ENCODE measurements at places on chromosomes 13 and 19.

DNA sequence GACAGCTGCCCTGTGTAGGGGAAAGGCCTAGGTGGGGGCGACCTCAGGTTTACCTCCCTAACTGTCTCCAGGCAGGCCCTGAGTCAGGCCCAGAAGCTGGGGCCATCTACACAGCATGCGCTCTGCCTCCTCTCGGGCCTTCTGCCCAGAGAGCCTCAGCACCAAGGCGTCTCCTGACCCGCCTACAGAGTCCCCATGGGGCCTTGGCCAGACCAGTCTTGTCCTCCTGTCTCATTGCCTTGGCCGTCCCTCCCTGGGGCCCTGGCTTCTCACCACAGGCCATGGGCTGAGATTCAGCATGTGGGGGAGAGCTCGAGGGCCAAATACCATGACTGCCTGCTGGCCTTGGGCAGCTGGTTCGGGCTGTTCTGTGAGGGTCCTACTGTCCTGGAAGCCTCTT lies 59.0 kb downstream of the SMARCA4 start:
- peak; percentile 69 for DNase-seq

DNA sequence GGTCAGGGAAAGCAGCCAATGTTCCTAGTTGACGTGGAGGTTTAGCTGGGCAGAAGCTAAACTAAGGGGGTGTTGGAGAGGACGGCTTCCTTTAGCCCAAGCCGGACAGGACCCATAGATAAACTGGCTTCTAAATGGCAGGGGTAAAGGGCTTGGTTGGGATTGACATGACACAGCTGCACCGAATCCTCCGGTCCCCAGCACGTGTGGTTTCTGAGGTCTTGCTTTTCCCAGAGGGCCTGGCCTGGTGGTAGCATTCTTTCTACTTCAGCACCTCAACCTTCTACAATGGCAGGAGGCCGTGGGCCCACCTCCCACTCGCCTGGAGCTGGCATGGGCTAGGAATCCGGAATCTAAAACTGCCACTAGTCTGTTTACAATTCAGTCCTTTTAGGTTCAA lies 163.0 kb downstream of the FGF9 start:
- DNase-seq: no peak

DNA sequence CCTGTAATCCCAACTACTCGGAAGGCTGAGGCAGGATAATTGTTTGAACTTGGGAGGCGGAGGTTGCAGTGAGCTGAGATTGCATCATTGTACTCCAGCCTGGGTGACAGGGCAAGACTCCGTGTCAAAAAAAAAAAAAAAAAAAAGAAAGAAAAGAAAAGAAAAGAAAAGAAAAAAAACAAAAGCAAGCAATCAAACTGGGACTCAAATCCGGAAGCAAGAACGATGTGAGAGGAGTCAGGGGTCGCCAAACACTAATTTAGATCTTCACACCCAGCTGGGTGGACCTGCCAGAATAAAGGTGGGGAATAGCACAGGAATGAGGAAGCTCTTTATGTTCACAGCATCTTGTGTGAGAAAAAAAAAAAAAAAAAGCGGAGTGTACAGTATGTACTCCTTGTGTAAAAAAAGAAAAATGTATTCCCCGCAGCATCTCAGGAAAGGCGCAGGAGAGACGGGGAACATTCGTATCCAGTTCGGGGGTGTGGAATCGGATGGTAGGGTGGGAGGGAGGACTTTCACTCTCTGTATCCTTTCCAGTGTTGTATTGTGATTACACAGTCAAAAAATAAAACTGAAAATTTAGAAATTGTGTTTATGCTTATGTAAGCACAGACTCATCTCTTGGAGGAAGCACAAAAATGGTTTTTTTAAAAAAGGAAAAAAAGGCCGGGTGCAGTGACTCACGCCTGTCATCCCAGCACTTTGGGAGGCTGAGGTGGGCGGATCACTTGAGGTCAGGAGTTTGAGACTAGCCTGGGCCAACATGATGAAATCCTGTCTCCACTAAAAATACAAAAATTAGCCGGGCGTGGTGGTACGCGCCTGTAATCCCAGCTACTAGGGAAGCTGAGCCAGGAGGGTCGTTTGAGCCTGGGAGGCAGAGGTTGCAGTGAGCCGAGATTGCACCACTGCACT lies 7.6 kb downstream of the DNAJB1 start:
- peak; percentile 69 for DNase-seq

- DNase-seq: no peak
Observed at GRCh38 chr13:75514080-75514995, 23.3 kb downstream of the COMMD6 start.

GRCh38 chr19:1279782-1280341 lies 4.5 kb downstream of the FAM174C start:
- peak; percentile 88 for DNase-seq

DNA sequence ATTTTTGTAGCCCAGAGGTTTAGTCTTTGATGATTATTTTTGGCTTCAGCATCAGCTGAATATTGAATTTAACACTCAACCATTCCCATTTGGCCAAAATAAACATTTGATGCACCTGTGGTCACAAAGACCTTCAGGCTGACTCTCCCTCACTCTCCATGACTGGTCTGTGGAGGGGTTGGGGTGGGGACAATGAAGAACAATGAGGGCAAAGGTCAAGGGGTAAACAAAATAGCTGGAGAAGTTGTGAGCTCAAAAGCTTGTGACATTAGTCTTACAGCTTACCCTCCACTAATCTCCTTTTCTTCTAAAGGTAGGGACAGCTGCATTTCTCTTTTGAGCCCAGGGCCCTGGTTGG lies 86.9 kb downstream of the SLC15A1 start:
- DNase-seq: no peak

DNA sequence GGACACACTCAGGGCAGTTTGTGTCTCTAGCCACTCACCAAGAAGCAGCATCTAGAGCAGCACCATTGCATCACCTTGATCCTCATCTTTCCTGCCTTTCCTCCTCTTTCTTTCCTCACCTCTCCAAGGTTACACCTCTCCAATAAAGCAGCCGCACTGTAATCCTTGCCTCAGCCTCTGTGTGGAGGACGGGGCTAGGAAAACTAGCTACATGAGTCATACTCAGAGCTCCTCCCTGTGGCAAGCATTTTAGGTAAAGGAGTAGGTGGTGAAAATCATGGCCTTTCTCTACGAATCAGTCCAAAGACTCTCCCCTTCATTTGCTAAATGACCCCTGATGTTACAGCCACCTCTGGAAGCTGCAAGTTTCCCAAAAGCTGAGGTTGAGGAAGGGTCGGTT lies 108.9 kb downstream of the DNAJC15 start:
- no peak for DNase-seq

DNA sequence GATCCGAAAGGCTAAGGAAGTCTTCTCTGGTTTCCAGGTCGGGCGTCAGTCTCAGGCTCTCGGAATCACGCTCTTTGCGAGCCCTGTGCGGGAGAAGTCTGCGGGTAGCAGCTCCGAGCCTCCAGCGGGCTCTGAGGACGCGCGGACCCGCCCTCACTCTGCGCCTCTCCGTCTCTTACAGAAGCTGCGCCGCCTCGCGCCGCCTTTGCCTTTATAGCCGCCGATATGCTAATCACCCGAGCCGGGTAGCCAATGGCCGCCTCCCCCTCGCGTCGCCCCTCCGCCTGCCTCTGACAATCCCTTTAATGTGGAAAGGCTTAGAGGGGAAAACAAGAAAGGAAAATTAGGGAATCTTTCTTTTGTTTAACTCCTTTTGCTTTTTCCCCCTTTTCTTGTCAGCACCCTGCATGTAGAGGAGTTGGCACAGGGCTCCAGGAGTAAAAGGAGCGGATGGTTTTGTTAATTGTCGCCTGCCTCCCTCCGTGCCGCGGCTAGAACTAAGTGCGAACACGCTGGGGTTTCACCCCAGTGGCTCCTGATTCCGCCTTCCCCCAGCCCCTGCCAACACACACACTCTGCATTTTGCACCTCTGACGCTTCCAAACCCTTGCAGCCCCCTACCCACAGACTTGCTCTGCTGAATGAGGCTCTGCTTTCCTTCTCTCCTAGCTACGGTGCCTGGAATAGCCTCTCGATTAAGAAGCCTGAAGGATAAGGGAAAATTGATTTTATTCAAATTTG lies at the start of gene PCDH8:
Gene PCDH8 (minus strand): TSS at position 186 of the 741 bp plus-strand sequence. CDS start 204 bp downstream, outside the sequence.
- peak; percentile 47 for DNase-seq

- DNase-seq: no peak
Observed at GRCh38 chr13:91112201-91112923, 235.1 kb upstream of the MIR17HG start.

DNA sequence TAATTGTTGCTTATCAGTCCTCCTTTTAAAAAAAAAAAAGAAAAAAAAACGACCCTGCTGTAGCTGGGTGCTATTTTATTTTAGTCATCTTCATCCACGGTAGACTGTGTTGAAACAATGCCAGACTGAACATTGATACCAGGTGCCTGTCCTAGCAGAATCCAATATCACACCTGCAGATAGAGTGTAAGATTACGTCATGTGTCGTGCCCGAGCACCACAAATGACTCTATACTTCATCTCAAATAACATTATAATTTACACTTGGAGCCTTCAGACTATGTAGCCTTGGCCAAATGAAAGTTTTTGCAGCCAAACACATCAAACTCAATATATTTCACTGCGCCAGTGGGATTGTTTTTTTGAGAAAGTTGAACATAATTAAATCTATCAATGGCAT lies 410.6 kb downstream of the FGF9 start:
- no peak for DNase-seq

DNA sequence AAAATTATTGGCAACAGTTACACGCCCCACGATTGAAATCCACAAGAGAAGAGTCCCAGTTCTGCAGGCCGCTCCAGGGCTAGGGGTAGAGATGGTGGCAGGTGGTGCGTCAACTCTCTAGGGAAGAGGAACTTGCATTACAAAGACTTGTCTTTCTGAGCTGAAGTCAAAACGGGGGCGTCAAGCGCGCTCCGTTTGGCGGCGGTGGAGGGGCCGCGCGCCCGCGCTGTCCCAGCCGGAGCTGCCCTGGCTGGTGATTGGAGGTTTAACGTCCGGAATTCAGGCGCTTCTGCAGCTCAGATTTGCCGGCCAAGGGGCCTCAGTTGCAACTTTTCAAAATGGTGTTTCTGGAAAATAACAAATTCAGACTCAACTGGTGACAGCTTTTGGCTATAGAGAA lies 38.9 kb downstream of the SOX1 start:
- DNase-seq: no peak

- DNase-seq: no peak
Observed at GRCh38 chr13:61036715-61037114, 378.9 kb downstream of the PCDH20 start.

DNA sequence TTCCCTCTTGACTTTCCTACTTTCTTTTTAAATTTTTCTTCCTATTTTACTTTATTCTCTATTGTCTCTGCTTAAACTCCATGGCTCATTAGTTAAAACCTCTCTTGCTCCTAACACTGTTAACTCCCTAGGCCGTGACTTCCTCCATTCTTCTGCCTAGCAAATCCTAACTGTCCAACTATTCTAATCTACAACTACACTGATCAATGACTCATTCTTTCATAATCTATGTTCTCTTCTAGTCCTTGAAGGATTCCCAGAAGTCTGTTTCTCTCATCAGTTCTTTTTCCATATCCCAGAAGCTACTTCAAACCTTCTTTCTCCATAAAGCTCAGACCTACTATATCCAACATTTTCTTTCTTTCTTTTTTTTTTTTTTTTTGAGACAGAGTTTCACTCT lies 66.9 kb downstream of the MICU2 start:
- DNase-seq: no peak

GRCh38 chr13:84238381-84238780 lies 356.1 kb upstream of the SLITRK1 start:
- no peak for DNase-seq

GRCh38 chr13:26562512-26562890 lies 5.0 kb downstream of the WASF3 start:
- no peak for DNase-seq

- no peak for DNase-seq
Observed at GRCh38 chr19:18428173-18428786, 9.1 kb downstream of the SSBP4 start.

DNA sequence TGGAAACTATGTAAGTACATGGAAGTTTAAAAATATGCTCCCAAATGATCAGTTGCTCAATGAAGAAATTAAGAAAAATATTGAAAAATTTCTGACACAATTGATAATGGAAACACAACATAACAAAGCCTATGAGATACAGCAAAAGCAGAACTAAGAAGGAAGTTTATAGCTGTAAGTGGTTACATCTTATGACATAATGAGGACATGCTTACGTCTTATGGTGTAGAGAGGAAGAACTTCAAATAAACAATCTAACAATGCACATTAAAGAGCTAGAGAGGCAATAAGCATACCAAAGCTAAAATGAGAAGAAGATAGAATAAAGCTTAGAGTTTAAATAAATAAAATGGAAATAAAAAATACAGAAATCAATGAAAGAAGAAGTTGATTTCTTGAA lies 50.0 kb upstream of the CEACAM21 start:
- DNase-seq: no peak

GRCh38 chr13:40399756-40400155 lies 266.7 kb downstream of the FOXO1 start:
- DNase-seq: no peak

DNA sequence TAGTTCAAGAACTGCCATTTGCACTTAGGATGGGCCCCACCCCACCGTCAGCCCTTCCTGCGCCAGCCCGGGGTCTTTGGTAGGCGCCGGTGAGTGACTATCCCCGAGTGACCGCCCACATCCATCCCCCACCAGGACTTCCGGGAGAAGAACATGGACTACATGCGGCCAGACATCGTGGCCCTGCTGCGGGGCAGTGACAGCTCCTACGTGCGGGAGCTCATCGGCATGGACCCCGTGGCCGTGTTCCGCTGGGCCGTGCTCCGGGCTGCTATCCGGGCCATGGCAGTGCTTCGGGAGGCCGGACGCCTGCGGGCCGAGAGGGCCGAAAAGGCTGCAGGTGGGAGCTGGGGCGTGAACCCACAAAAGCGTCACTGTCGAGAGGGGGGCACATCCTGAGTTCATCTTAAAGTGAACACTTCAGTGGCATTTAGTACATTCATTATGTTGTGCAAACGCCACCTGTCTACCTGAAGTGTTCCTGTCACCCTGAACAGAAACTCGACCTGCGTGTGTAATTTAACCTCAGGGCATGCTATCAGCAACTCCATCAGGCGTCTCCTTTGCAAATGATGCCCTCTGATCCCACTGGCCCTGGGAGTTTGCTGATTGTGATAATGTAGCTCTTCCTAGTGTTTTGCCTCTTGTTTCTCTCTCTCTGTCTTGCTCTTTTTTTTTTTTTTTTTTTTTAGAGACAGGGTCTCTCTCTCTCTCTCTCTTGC lies 42.4 kb upstream of the USE1 start:
- no peak for DNase-seq

GRCh38 chr13:79912403-79912802 lies 428.5 kb downstream of the SPRY2 start:
- DNase-seq: no peak
